NCI-H345 (cell line): ENCODE measurements at places on chromosomes 5 and 9.

DNA sequence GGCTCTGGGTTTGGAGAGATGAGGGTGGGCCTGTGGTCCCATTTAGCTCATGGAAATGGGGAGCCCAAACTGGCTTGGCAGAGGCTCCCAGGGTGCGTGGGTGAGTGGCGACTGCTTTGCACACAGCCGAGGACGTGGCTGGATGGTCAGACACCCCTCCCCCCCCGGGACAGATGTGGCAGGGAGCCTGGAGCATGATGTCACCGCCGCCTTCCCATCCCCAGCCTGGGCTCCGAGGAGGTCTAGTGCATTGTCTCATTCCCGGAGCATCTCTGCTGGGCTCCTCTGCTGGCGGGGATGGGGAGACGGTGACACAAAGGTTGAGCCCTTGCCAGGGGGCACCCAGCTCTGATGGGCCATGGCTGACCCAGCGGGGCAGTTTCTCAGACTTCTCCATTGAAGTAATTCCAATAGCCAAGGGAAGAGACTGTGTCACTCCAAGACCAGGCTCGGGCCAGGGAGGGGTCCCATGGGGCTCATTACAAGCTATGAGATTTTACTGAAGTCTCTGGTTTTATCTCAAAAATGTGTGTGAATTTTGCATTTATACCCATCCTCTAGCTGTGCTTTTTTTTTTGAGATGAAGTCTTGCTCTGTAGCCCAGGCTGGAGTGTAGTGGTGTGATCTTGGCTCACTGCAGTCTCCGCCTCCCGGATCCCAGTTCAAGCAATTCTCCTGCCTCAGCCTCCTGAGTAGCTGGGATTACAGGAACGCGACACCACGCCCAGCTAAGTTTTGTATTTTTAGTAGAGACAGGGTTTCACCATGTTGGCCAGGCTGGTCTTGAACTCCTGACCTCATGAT is 36.1 kb downstream of the HMCN2 start:
- no peak for DNase-seq

GRCh38 chr9:109110329-109111021 is 9.3 kb downstream of the TMEM245 start:
- DNase-seq, result no peak

GRCh38 chr5:68440245-68440644 is 224.7 kb downstream of the PIK3R1 start:
- DNase-seq, result no peak

DNA sequence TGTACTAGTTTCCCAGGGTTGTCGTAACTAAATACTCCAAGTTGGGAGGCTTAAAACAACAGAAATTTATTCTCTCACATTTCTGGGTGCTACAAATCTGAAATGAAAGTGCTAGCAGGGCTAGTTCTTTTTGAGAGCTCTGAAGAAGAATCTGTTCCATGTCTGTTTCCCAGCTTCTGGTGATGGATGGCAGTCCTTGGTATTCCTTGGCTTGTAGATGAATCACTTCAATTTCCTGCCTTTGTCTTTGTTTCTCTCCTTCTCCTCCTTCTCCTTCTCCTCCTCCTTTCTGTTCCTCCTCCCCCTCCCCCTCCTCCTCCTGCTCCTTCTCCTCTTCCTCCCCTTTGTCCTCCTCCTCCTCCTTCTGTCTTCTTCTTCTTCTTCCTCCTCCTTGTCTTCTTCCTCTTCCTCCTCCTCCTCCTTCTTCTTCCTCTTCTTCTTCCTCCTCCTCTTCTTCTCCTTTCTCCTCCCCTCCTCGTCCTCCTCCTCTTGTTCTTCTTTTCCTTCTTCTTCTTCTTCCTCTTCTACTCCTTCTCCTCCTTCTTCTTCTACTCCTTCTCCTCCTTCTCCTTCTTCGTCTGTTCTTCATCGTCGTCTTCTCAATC is 104.7 kb upstream of the ANKRD55 start:
- DNase-seq, result no peak

DNA sequence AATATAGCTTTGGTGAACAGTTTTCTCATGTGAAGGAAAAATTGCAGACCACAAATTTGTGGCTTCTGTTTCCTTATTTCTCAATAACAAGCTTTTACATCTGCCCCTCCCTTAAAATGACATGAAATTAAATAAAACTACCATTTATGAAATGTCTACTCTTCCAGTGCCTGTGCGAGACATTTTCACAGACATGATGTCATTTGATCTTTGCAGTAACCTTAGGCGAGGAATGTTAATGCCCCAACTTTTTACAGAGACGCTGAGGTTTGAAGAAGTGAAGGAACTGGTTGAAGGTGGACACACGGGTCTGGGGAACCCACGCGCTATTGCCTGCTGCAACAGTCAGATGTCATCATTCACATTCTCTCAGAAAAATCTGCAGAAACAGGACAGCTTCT is 61.5 kb downstream of the OSTF1 start:
- no peak for DNase-seq

DNA sequence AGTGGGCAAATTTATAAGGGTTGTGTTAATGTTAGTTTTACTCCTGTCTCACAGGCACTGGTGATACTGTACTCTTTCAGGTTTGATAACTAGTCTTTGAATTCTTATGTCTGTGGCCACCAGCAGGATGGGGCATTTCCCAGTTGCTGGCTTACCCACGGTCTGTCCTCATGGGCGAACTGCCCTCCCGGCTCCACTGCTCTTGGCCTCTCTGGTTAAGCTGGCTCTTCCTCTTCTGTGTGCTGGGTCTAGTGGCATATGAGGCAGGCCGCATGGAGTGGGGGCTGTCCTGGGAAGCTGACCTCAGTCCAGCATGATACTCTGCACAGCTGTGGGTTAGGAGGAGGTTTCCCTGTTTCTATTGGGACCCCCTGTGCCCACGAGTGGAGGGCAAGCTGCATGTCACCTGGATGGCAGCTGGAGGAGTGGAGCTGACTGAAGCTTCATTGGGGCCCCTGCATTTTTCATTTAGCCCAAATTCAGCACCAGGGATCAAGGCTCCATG is 19.5 kb downstream of the PHF2 start:
- no peak for DNase-seq

DNA sequence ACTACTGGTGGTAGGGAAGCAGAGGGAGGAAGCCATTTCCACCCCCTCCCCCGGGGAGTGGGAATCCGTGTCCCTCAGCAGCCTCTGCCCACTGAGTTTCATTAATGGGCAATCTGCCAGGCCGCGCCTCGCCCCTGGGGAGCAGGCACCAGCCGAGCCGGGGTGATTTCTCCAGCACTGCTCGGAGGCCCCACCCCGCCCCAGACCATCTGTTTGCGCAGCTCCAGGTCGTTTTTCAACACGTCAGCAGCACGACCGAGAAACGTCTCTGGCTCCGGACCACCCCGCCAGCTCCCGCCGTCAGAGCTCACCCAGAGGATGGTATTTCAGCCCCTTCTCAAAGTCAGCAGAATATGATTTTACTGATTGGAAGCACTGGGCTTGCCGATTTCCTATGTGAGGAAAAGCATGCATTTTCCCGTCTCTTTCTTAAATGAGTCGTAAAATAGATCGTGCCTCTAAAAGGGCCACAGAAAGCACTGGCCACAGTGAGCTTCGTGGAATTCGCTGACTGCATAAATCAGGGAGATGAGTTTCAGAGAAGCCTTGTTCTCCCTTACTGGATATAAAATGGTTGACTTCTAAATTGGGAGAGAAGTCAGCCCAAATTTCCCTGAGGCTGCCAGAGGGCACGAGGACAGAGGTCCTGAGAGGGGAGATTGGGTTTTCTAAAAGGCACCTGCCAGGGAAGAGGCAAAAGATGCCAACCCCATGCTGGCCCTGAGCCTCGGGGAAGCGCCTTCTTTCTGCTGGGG is 47.0 kb downstream of the OLFM1 start:
- DNase-seq, result peak; percentile 83

DNA sequence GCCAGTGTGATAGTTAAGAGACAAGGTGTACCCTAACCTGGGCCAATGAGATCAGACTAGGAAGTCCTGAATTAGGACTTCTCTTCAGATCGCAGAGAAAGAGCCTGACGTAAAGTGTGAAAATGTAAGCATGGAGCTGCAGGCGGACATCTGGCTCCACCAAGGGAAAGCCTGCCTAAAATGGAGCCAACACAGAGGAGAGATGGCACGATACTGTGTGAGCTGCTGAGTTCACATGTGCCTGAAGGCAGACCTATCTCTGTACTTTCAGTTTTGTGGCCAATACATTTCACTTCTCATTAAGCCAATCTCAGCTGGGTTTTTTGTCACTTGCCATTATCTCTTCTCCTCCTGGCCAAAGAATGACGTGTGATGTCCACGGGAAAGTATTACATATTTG is 210.5 kb downstream of the ELAVL2 start:
- no peak for DNase-seq

- DNase-seq, result no peak
Observed at GRCh38 chr5:51908215-51908614, 525.0 kb downstream of the ISL1 start.

DNA sequence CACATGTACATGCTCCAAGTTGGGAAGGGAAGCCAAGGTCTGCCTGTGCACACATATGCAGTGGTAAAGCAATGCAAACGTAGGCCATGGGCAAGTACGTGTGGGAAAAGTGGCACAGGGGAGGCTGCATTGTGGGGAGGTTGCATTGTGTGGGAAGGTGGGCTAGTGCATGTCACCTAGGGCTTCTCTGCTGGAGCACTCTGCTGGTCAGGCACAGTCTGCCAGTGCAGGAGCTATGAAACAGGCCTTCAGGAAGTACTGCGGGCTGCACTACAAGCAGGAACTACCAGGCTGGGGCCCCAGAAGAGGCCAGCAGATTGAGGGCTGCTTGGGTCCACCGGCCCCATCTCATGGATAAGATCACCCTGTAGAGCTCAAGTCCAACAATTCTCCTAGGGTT is 1694.6 kb upstream of the CDH6 start:
- no peak for DNase-seq

DNA sequence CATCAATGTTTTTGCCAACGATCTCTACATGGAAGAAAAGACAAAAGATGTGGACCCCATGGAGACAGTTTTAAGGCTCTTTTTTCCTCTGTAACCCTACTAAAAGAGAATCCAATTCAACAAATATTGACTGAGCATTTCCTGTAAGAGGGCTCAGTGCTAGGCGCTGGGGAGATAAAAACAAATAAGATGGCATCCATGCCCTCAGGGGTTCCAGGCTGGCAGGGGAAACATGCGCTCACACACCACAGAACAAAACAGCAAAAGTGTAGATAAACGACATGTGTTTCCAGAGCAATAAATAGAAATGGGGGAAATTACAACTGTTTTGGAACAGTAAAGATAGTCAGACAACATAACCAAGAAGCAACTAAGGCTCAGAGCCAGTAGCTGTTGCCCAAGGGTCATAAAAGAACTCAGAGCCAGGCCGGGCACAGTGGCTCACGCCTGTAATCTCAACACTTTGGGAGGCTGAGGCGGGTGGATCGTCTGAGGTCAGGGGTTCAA is 25.2 kb downstream of the ZNF608 start:
- DNase-seq, result peak; percentile 26

DNA sequence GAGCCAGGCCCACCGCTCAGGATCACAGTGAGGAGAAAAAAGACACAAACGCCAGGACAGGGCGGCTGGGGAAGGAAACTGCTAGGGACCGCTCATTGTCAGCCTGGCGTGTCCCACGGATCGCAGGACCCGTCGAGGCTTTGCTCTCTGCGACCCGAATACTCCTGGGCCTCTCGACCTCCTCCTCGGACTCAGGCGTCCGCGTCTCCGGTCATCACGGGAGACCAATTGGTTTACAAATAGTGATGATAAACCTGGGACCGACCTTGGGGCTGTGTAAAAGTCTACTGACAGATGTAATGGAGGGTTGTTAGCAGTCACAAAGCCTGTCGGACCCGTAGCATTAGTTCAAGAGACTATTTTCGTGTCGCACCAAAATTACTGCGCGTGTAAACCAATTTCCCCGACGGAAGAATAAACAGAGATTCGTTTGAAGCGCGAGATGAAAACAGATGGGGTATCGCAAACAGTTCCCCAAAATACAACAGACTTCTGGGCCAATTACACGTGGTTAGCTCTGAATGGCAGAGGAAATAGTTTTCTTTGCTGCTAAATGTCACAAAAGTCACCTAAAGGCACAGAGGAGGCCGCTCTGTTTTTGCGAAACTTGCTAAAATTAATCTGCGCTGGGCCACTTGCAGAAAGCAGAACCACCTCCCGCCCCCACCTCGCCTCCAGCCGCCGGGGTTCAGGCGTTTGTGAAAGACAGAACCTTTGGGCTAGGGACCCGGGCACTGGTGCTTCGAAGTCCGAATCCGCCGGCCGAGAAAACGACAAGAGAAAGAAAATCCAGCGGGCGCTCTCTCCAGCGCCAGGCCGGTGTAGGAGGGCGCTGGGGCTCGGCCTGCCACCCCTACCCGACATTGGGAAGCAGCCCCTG is 67.6 kb downstream of the FOXD1 start:
- DNase-seq, result no peak

GRCh38 chr5:137395011-137395755 is 103.9 kb downstream of the SPOCK1 start:
- peak; percentile 62 for DNase-seq

DNA sequence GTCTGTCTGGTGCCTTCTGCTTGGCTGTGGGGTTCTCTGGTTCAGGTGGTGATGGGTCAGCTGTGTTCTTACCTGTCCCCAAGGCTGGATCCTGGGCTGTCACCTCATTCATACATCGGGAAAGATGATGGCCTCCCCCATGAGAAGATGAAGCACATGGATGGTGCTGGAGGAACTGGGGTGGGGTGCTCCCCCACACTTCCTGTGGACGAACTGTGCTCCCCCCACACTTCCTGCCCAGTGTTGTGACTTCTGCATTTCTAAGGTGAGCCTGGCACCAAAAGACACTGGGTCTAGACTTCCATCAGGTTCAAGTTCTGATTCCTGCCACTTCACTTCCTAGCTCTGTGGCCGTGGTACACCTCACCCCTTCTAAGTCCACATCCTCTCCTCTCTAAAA is 4.3 kb upstream of the SURF6 start:
- DNase-seq, result no peak

- DNase-seq, result no peak
Observed at GRCh38 chr5:124398460-124398859, 348.0 kb downstream of the ZNF608 start.

DNA sequence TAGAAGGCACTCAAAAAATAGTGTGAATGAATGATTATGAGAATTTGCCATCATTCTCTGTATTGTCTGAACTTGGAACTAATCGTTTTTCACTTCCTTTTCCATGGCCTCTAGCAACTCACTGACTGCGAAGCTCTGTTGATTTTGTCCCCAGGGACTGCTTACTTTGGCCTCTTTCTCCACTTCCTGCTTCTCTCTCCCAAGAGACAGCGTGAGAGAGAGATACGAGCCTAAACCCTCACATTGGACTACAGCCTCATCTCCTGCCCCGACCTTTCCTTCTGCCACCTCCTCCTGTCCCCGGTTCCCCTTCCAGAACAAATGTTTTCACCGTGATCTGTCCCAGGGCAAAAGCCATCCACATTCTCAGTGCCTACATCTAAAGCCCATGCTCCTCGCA is 300.8 kb upstream of the PANK3 start:
- peak; percentile 7 for DNase-seq

DNA sequence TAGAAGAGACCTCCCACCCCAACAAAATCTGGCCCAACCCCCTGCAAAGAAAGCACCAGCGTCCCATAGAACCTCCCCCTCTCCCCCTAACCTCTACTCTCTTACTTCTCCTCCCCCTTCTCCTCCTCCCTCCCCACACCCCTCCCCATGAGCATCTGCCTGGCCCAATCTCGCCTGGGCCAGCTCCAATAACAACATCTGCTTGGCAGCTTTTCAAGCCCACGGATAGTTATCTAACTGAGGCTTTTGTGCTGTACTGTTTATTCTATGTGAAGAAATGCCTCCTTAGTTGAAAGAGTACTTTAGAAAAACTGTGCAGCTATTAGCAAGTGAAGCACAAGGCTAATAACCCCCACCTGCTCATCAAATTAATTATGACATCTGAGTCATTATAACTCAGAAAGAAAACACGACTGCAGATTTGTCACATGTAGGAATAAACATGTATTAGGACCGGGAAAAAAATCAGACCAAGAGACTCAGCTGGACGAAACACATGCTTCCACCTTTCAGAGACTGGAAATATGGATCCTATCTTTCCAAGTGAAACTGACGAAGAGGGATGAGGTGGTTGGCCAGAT is 42.8 kb downstream of the NFIB start:
- DNase-seq, result peak; percentile 75
